Hematopoietic multipotent progenitor cell (in vitro differentiated cells): ENCODE measurements at places on chromosomes 7 and 10.

GRCh38 chr10:67140641-67141040 is 214.8 kb downstream of the LRRTM3 start:
- DNase-seq: no peak

DNA sequence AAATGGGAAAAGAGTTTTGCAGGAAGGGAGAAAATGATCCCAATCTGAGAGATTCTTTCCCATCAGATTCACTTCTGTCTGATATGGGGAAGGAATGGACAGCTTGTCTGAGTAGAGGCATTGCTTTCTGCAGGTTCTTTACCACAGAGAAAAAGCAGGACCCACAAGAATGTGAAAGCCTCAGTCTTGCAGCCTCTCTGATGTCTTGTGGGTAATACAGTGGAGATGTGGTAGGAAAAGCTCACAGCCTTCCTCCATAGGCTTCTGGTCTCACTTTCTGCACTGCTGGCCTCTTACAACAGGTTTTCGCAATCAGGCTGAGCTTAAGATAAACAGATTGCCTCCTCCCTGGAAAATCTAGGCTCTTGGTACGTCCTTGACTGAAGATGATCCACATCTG is 551 bp downstream of the IFIT1 start:
- DNase-seq: no peak

- DNase-seq: no peak
Observed at GRCh38 chr10:96387161-96387560, 28.4 kb upstream of the OPALIN start.

GRCh38 chr10:98170249-98171117 is 36.0 kb downstream of the R3HCC1L start:
- no peak for DNase-seq

GRCh38 chr10:33335801-33336581 is 1.5 kb upstream of the NRP1 start:
- no peak for DNase-seq

GRCh38 chr10:43957267-43958070 is 308.8 kb upstream of the ZNF32 start:
- no peak for DNase-seq

DNA sequence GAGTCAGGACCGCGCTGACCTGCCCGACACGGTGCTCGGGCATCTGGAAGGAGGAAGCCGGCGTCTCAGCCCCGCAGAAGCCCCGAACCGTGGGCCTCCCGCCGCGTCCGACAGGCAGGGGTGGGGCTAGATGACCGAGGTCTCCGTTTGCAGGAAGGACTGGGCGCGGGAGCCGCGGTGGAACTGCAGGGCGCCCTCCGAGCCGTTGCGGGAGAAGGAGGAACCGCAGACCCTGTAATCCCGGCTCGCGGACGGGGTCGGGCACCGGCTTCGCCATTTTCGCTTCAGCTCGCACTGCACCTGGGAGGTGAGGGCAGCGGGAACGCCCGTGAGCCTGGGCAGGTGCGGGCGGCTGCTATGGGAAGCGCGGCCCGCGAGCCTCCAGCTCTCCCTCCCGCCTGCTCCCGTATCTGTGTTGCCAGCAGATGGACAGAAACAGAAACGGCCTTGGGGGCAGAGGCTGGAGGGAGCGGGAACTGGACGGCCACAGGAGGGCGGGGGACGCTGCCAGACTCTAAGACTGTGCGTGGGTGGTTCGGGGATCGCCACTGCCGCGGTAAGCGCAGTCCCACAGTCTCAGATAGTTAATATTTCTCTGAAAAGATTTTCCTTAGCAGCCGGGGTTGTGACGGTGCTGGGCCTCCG is 114.1 kb downstream of the VIPR2 start:
- peak; percentile 38 for DNase-seq

GRCh38 chr7:23055582-23056178 is 41.8 kb upstream of the HYCC1 start:
- DNase-seq: peak; percentile 63

GRCh38 chr10:98620503-98620902 is 173.8 kb upstream of the HPS1 start:
- no peak for DNase-seq
